Bronchial smooth muscle cell (primary cell): ENCODE measurements at places on chromosomes 12 and 14. TPM values are rescaled to one million over a fixed set of nuclear protein-coding genes. Genes with fewer than 3 reads are reported as not detected.

The LRRIQ1 gene
- 0.09 and 0.16 TPM in 2 replicates for total RNA-seq

The LTBR gene
- total RNA-seq = 40.0 and 40.4 TPM in 2 replicates

The SLC17A8 gene
- total RNA-seq = 0.16 TPM in 1 of 2 replicates, not detected in the other

The OR6C2 gene
- total RNA-seq = not detected in 2 replicates

The RTN1 gene
- total RNA-seq = under 0.01 and 0.16 TPM in 2 replicates

The CYP46A1 gene
- total RNA-seq = 0.47 and 1.4 TPM in 2 replicates

The TAS2R8 gene
- total RNA-seq = 0.26 TPM in 1 of 2 replicates, not detected in the other

The ANKRD33 gene
- 0.09 and 0.16 TPM in 2 replicates for total RNA-seq

The EPYC gene
- total RNA-seq = not detected in 2 replicates

The SIX1 gene
- total RNA-seq = 9.8 and 18.1 TPM in 2 replicates

The OVCH1 gene
- total RNA-seq = under 0.01 TPM in 2 replicates

The ENDOU gene
- 0.09 and 0.16 TPM in 2 replicates for total RNA-seq

The RASSF9 gene
- total RNA-seq = 0.43 and 0.47 TPM in 2 replicates

The CPNE6 gene
- not detected in 2 replicates for total RNA-seq

The MEG3 gene
- 139 and 226 TPM in 2 replicates for total RNA-seq

The ATXN2 gene
- total RNA-seq = 16.5 and 18.6 TPM in 2 replicates

The SYNDIG1L gene
- under 0.01 TPM in 2 replicates for total RNA-seq

The OR6C68 gene
- not detected in 2 replicates for total RNA-seq

The TMPRSS12 gene
- not detected in 2 replicates for total RNA-seq

The RNASE7 gene
- not detected in 2 replicates for total RNA-seq

The FAM181A gene
- not detected in 2 replicates for total RNA-seq

The ZC2HC1C gene
- total RNA-seq = 1.4 and 1.5 TPM in 2 replicates

The CD4 gene
- 0.16 and 0.17 TPM in 2 replicates for total RNA-seq

The ERBB3 gene
- total RNA-seq = 0.63 and 0.94 TPM in 2 replicates

The CFAP251 gene
- 1.4 and 3.3 TPM in 2 replicates for total RNA-seq

The PROX2 gene
- total RNA-seq = not detected in 2 replicates

The CLEC4A gene
- total RNA-seq = under 0.01 and 0.09 TPM in 2 replicates

The TAS2R50 gene
- total RNA-seq = 1.5 and 1.7 TPM in 2 replicates

The KCNC2 gene
- not detected in 2 replicates for total RNA-seq

The FAIM2 gene
- total RNA-seq = 3.3 and 8.2 TPM in 2 replicates

The P2RX2 gene
- total RNA-seq = 0.16 and 0.26 TPM in 2 replicates

The SLC6A12 gene
- total RNA-seq = not detected in 2 replicates

The TESPA1 gene
- not detected in 2 replicates for total RNA-seq

The RERG gene
- not detected in 2 replicates for total RNA-seq

The LLPH gene
- total RNA-seq = 3.8 and 4.1 TPM in 2 replicates

The SCFD1 gene
- 125 and 128 TPM in 2 replicates for total RNA-seq

The ATF7IP gene
- 13.6 and 17.0 TPM in 2 replicates for total RNA-seq

The TAS2R31 gene
- total RNA-seq = 1.6 and 3.0 TPM in 2 replicates

The TSHR gene
- total RNA-seq = not detected in 2 replicates

The OAS2 gene
- total RNA-seq = 0.69 and 2.0 TPM in 2 replicates

The RIMBP2 gene
- under 0.01 TPM in 2 replicates for total RNA-seq

The SP7 gene
- not detected in 2 replicates for total RNA-seq

The PRH2 gene
- total RNA-seq = 0.63 TPM in 1 of 2 replicates, not detected in the other

The APOF gene
- not detected in 2 replicates for total RNA-seq

The PIANP gene
- 0.09 and 0.16 TPM in 2 replicates for total RNA-seq

The GPRC5D gene
- total RNA-seq = not detected in 2 replicates

The RNASE2 gene
- total RNA-seq = not detected in 2 replicates

The AMIGO2 gene
- 0.32 and 0.60 TPM in 2 replicates for total RNA-seq

The RASSF3 gene
- 10.7 and 11.0 TPM in 2 replicates for total RNA-seq

The PAWR gene
- total RNA-seq = 2.0 and 5.2 TPM in 2 replicates
